Transverse colon (tissue), 4 donors: ENCODE measurements at places on chromosomes 11 and 22. TPM values are rescaled to one million over a fixed set of nuclear protein-coding genes. Genes with fewer than 3 reads are reported as not detected.

YPEL4 gene
- not detected for total RNA-seq

SMTNL1 gene
- total RNA-seq, result not detected

SLCO2B1 gene
- 116 TPM for total RNA-seq

SHANK3 gene
- 10.0 TPM for total RNA-seq

MAP4K2 gene
- total RNA-seq, result 11.6 TPM

SCGB1A1 gene
- total RNA-seq, result not detected

- H3K27me3 ChIP-seq, result no peaks in the 10 kb centered on the region
- H3K27ac ChIP-seq, result no peak overlapping the region
- DNase-seq, result no peak
- no peaks in the 10 kb centered on the region for H3K36me3 ChIP-seq
- no peaks in the 10 kb centered on the region for H3K4me1 ChIP-seq
- H3K4me3 ChIP-seq, result no peak overlapping the region
Observed at GRCh38 chr11:99513368-99513767, 492.6 kb downstream of the CNTN5 start.

DNA sequence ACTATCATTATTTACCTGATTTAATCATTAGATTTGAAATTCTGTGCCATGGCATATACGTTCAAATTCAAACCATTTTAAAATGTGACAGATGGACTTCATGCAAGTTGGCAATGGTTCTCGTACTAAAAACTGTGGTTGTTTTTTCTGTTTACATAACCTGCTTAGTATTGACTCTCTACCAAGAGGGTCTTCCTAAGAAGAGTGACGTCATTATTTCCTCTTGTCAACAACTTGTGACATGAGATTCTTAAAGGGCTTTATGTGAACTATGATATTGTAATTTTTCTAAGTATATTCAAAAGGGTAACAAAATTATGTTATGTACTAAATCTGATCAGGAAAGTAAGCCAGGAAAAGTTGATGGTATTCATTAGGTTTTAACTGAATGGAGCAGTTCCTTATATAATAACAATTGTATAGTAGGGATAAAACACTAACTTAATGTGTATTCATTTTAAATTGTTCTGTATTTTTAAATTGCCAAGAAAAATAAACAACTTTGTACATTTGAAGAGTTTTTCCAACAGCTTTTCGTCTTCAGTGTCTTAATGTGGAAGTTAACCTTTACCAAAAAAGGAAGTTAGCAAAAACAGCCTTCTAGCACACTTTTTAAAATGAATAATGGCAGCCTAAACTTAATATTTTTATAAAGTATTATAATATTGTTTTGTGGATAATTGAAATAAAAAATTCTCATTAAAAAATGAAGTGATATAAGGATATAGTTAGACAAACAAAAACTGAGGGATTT is 87.0 kb downstream of the GRK3 start:
- no peak for DNase-seq
- H3K27me3 ChIP-seq, result no peaks in the 10 kb centered on the region
- peaks cover 1% of the 10 kb centered on the region for H3K4me1 ChIP-seq
- H3K36me3 ChIP-seq, result no peaks in the 10 kb centered on the region

DNA sequence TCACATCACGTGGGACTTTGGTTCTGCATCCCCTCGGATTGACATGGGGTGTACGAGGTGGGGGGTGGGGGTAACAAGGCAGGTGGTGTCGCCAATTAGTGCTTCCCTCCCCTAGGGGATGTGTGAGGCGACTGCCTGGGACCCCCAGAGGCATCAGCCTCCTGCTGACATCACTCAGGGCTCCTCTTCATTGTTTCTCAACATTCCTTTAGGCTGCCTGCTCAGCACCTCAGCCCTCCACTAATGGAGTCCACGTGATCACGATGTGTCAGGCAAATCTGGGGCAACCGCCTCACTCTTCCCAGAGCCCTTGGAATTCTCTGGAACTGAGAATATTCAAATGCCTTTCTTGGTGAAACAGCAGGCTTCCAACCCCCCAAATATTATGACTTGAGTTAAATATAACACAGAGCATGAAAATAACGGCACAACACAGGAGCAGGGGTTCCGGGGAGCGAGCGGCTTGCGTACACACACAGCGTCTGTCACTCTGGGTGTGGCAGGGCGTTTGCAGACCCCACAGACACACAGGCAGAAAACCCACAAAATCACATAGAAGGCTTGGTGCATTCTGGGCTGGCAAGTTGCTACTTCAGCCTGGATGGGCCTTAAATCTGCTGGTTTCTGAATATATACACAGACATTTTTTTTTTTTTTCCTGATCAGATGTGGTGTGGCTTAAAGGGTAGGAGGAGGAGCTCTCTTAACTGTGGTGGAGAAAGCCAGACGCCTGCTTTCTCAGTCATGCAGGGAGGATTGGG is 170.1 kb upstream of the CADM1 start:
- no peak overlapping the region for H3K4me3 ChIP-seq
- H3K4me1 ChIP-seq, result peaks cover 3% of the 10 kb centered on the region
- H3K27ac ChIP-seq, result no peak overlapping the region
- DNase-seq, result no peak
- H3K36me3 ChIP-seq, result no peaks in the 10 kb centered on the region
- no peaks in the 10 kb centered on the region for H3K27me3 ChIP-seq

DNA sequence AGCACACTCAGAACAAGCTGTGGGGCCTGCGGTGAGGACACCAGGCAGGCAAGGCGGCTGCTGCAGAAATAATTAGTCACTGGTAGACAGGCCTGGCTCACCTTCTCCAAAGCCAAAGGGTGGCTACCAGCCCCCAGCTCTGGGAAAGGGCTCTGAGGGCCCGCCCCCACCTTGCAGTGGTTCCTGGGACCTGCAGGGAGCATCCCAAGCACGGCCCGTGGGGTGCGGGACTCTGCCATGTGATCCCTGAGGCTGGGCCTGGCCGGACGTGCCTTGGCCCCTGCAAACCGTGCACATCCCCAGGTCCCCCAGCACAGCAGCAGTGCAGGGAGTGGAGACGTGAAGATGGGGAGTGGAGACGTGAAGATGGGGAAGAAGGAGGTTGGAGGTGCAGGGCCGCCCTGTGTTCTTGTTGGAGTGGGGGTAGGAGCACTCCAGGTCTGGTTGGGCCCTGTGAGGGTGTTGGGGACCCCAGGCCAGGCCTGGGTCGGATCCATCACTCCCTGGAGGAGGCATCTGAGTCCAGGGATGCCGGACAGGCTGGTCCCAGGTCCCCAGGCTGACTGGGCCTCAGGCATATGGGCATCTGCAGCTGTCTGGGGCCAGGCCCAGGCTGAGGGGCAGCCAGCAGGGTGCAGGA is 41.9 kb downstream of the RTN4R start:
- DNase-seq, result no peak
- H3K36me3 ChIP-seq, result no peaks in the 10 kb centered on the region
- H3K27me3 ChIP-seq, result no peaks in the 10 kb centered on the region
- H3K4me3 ChIP-seq, result no peak overlapping the region
- H3K27ac ChIP-seq, result no peak overlapping the region
- H3K4me1 ChIP-seq, result no peaks in the 10 kb centered on the region

DNA sequence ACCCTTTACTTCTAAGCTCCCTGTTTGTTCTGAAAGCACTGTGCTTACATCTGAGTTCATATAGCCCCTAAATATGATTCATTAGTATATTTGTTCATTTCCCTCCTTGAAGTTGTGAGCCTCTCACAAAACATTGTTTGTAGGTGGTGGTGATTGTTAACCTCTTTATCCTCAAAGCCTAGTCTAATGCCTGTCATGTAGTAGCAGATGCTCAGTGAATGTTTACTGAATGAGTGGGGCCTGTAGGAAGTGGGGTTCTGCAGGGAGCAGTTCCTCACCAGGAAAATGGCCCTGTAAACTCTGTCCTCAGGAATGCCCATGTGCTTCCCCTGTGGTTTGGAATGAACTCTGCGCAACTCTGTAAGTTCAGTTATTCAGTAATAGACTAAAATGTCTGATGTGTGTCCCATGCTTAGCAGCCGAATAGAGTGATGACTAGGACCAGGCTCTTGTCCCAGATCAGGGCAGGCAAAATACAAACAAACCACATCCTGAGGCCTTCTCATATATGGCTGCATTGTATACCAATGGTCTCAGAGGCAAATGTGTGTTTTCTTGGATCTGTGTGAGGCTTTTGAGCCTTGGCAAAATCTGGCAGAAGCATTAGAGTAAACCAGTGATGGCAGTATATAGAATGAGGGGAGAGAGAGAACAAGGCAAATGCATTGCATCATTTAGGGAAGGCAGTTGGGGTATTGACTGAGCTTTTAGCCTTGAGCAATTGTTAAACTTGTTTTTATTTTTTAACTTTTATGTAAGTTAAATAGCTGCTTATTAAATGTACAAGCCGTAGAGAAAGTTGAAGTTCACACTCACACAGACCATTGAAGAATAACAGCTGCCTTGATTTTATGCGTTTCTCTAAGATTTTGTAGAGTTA is 91.4 kb upstream of the BIRC3 start:
- DNase-seq, result no peak
- peaks cover 21% of the 10 kb centered on the region for H3K4me1 ChIP-seq
- no peaks in the 10 kb centered on the region for H3K27me3 ChIP-seq
- H3K36me3 ChIP-seq, result no peaks in the 10 kb centered on the region

DNA sequence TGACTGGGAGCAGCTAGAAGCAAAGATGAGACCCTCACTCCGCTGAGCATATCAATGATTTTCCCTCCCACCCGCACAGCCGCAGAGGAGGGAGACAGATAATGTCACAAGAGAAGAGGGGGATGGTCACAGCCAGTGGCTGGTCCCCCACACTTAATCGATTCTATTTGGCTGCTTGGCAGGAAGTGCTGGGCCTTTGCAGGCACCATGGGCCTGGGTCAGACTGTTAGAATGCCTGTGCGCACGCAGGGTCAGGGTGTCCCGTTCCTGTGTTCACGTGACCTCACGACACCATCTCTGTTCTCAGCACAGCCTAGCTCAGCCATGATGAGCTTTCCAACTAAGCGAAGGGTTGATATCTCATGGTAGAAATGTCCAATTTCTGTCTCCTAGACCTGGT is 107.0 kb downstream of the MYO18B start:
- no peak for DNase-seq
- H3K27ac ChIP-seq, result no peak overlapping the region
- no peaks in the 10 kb centered on the region for H3K36me3 ChIP-seq

DNA sequence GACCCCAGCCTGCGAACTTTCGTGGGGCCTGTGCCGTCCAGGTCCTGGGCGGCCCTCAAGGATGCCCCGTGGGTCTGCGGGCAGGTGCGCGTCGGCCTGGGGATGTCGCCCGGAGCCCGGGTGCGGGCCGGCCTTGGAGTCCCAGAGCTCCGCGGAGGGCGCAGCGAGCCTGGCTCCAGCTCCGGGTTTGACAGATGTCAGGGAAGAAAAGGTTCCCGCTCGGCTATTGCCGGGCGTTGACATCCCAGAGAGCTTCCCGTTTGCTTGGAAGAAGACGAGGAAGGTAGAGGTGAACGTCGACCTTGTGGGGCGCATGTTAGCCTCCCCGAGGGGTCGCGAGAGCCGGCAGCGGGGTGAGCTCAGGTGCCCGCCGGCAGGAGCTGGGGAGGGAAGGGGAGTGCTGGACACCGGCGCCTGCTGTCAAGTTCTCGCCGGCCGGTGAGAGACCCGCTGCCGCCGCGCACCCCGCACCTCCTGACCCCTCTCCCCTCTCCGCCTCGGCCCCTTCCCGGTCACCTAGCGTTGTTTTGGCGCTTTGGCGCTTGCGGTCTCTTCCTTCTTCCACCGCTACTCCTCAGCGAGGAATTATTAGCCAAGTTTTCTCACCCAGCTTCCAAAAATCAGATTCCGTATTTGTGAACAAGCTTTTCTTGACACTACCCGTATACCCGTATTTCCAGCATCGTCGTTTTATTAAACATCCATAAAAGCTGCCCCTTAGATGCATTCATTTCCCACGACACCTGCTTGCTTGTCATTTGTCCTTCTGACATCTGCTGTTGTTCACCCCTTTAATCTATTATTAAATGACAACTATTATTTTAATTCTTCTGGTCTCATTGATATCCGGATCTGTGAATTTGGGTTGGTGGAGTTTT is 1.3 kb downstream of the BMAL1 start:
- peaks cover 28% of the 10 kb centered on the region for H3K4me1 ChIP-seq
- DNase-seq, result peak; percentile 26
- H3K27ac ChIP-seq, result peak overlapping the region; percentile 97
- H3K4me3 ChIP-seq, result peak overlapping the region; percentile 80
- H3K27me3 ChIP-seq, result peaks cover 18% of the 10 kb centered on the region

DNA sequence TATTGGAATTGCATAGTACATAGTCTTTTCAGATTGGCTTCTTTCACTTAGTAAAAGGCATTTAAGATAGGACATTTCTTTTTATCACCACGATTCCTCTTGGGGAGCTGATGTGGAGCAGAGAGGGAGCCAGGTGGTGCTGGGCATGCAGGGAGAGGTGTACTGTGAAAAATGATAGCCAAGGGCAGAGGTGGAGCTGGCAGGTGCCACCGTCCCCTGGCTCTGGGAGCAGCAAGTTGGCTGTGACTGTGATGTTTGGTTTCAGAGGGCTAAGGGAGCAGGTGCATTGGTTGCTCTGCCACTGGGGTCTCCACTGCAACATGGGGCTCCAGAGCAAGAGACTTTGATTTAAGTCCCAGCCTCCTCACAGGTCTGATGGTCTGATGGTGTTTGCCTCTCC is 16.5 kb downstream of the SGSM1 start:
- no peak for DNase-seq
- H3K27me3 ChIP-seq, result no peaks in the 10 kb centered on the region
- no peak overlapping the region for H3K4me3 ChIP-seq
- H3K27ac ChIP-seq, result no peak overlapping the region
- peaks cover 22% of the 10 kb centered on the region for H3K4me1 ChIP-seq

DNA sequence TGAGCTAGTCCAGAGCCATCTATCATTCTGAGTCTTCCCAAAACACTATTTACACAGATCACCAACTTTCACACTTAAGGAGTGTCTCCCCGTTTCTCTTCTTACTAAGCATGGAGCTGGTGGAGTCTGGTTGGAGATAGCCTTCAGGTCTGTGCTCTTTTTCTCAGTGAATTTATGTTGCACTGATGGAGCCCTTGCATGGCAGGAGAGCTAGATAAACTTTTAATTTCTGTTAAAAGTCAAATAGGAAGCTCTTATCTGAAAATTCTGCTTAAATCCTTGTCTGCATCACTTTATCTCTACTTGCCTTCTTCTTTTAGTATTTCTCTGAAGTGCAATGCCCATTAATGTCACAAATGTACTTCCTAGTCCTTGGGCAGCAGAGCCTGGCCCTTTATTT is 63.4 kb downstream of the ST3GAL4 start:
- H3K4me1 ChIP-seq, result peaks cover 56% of the 10 kb centered on the region
- no peaks in the 10 kb centered on the region for H3K36me3 ChIP-seq
- H3K27me3 ChIP-seq, result no peaks in the 10 kb centered on the region
- H3K27ac ChIP-seq, result peak overlapping the region; percentile 78

DNA sequence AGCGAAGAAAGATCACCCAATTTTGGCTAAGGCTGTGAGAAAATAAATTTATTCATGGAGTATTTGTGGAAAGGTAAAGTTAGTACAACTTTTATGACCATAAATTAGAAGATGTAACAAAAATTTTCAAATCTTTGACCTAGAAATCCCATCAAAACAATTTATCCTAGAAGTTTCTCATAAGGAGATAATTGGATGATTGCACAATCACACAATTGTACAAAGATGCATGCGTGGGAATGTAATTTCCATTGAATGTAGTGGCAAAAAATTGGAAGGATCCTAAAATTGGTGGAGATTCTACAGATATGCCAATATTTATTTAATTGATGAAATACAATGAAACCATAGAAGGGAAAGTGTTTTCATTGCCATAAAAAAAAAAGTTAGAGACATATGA is 11.6 kb downstream of the SRPRA start:
- H3K27ac ChIP-seq, result no peak overlapping the region
- DNase-seq, result no peak
- H3K36me3 ChIP-seq, result peaks cover 26% of the 10 kb centered on the region
- H3K4me3 ChIP-seq, result no peak overlapping the region
- H3K4me1 ChIP-seq, result no peaks in the 10 kb centered on the region
- no peaks in the 10 kb centered on the region for H3K27me3 ChIP-seq
